ENCODE measurements at places on chromosomes 5 and 9.
A peak's percentile ranks its signal among the peaks of the same experiment; 100 is the strongest.

DNA sequence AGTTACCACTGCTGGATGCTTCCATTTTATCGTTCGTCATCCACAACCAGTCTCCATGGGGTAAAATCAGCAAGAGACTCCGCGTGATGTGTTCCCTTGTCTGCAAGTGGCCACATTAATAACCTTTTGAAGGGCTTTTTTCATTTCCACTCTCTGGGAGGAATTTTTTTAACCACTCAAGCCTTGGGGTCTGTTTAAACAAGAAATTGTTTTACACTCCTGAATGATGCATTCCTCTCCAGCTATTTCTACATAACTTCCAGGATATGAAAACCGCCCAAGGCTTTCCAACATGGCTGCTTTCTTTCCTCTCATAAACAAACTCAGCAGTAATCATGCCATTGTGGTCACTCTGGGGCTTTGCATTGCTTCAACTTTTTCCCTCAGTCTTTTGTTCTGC is 217.2 kb upstream of the DAPK1 start:
- DNase-seq: no peak

DNA sequence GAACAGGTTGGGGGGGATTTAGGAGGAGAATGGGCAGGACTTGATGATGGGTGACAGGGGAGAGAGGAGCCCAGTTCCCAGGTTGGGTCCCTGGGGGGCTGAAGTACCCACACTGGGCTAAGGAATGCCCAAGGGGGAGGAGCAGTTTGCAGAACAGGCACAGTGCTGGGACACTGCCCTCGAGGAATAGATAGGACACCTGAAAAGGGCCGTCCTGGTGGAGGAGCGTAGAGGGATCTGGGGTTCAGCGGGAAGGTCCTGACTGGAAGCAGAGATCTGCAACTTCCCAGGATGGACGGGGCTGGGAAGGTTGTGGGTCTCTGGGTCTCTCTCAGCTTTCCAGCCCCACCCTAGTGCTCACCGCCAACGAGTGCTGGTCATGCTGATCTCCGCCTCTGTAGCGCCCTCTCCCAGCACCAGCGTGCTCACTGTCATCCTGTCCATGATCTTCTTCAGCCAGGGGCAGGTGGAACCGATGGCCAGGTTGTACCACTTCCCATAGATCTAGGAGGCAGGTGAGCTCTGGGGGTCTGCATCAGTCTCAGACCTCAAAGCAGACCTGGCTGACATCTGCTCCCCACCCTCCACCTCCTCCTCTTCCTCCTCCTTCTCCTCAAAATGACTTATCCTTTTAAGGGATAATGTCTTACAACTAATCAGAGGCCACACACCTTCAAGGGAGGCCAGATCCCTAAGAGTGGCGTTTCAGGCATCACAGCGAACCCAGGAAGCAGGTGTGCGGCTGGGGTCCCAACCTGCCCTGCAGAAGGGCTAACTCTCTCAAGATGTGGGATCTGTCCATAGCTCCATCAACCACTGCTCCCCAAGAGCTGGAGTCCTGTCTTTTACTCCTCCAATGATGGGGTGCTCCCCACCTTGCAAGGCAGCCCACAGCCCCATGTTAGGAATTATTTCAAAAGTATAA is 1.6 kb downstream of the AMBP start:
- DNase-seq: no peak

GRCh38 chr5:149552553-149553160 is 1.4 kb upstream of the CSNK1A1 start:
- no peak for DNase-seq

- DNase-seq: no peak
These were observed 107.5 kb downstream of the NDFIP1 start for GRCh38 chr5:142215915-142216681.

DNA sequence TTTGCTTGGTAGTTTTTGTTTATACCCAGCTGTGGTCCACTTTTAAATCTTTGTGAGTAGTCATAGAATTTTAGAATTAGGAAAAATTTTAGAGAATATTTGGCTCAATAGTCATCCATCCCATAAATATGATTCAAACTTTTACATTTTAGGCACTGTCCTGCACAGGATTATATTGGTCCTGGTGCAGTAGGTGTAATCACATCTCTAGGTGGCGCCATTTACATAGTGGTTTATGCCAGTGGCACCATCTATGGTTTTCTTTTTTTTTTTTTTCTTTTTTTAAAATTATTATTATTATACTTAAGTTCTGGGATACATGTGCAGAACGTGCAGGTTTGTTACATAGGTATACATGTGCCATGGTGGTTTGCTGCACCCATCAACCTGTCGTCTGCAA is 260.7 kb upstream of the KCNN2 start:
- DNase-seq: no peak

- no peak for DNase-seq
These were observed 97.7 kb upstream of the SMARCA2 start for GRCh38 chr9:1917396-1917935.

DNA sequence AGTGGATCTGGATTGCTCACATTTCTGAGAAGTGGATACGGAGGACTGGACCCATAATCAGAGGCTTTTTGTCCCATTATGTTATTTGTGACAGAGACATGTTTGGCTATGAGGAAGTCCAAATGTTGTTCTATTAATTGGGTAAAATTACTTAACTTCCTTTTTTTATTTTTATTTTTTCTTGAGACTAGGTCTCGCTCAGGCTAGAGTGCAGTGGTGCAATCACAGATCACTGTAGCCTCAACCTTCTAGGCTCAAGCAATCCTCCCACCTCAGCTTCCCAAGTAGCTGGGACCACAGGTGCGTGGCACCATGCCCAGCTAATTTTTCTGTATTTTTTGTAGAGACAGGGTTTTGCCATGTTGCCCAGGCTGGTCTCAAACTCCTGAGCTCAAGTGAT is 11.9 kb upstream of the PGGT1B start:
- DNase-seq: no peak

DNA sequence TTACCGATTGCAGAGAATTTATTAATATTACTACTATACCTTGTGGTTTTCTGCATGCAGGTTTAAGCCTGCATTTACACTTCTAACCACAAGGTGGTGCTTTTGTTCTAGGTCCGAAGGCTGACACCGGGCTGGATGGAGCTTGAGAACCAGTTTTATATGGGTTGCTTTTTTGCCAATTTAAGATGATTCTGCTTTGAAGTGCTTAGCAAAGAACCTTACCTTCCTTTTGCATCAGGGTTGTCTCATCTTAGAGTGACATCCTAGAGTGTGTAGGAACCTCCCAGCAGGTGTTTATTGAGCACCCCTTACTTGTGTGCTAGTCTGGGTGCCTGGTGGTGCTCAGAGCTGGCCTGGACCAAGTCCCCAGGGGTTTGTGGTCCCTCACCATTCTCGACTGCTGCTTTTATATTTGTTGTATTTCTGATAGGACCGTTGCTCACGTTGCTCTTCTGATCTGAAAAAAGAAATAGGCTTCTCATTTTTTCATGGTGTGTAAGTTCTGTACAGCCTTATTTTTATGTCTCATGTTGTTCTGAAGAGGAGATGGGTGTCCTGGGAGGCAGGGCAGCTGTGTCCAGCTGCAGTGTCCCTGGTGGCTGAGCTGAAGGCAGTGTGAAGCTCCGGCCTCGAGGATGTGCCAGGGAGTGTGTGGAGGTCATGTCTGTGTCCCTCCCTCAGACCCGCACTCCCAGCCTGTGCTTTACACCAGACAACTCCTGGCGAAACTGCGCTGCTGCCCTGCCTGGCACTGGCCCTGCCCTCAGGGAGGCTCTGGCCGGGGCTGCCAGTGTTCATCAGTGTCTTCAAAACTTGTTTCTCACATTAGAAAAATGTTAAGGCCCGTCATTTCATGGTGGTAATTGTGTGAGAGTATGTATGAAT is 54.3 kb downstream of the EHMT1 start:
- peak; percentile 50 for DNase-seq

GRCh38 chr5:170552621-170553115 is 48.8 kb downstream of the KCNIP1 start:
- no peak for DNase-seq

- DNase-seq: no peak
These were observed 62.0 kb upstream of the CKS2 start for GRCh38 chr9:89249001-89249400.

- no peak for DNase-seq
These were observed 9.7 kb upstream of the PSMD5 start for GRCh38 chr9:120852240-120853010.

DNA sequence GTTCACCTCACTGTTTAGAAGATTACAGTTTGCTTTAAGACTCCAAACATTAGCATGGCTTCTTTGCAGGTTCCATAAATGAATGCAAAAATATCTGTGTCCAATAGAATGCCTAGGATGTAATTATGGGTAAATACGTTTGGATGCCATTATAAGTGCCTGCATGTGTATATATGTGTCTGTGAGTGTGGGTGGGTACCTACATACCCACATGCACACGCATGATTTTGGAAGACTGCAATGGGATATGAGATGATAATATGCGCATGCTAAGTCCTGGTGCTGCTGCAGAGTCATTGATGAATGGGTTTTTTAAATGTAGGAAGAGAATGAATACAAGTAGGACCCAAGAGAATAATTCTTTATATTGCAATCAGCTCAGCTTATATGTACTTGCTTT is 406.4 kb downstream of the ZSWIM6 start:
- no peak for DNase-seq

- no peak for DNase-seq
These were observed 13.1 kb downstream of the MARCHF6 start for GRCh38 chr5:10366310-10367272.

GRCh38 chr5:34609951-34610441 is 46.1 kb upstream of the RAI14 start:
- DNase-seq: no peak

DNA sequence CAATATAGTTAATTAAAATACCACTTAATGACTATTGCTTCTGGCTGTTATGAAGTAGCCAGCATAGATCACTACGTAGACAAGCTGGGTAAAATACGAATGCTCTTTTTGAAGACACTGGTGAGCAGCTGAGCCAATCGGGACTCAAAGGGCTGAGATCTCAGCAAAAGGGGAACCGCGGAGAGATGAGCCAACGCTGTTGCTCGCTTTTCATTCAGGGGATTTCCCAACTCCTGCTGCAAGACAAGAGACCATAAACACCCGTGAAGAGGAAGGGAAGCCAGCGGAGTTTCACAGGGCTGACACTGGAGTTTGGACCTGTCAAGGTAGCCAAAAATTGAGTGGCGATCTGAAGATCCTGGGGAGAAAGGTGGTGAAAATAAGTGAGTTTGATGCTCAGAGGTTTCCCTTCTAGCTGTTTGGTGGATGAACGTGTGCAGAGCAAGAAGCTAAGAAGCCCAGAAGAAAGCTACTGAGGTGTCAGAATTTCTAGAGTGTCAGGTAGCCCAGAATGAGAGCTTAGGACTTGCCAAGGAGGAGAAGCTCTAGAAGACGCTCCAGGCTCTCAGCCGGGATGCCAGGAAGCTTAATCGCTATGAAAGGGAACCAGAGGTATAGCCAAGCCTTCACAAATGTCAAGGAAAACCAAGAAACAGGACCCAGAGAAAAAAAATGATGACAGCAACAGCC is 79.6 kb upstream of the RNU6ATAC start:
- peak; percentile 14 for DNase-seq

GRCh38 chr5:177336603-177337494 is 14.6 kb downstream of the LMAN2 start:
- no peak for DNase-seq

DNA sequence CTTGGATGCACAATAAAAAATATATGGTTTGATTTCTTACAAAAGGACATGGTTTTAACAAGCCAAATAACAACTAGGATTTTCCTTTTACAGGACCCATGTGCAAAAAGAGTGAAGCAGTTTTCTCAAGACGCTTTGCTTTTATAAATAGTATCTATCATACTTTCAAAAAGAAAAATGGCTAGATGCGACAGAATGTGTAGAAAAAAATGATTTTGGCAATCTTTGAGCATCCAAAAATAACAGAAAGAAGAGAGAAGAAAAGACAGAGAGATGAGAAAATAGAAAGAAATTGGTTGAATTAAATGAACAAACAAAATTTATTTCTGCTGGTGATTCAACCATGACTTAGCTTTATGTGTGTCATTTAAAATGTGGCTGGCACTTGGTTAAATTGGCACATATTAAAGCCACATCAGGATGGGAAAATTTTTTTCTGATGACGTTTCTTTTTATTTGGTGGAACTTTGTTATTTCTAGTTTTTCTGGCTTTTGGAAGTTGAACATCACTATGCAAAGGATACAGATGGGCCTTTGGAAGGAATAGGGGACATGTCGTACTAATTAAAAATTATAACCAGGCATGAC is 35.6 kb upstream of the NREP start:
- DNase-seq: no peak

- no peak for DNase-seq
These were observed 571.2 kb upstream of the WWC1 start for GRCh38 chr5:167720259-167720658.

DNA sequence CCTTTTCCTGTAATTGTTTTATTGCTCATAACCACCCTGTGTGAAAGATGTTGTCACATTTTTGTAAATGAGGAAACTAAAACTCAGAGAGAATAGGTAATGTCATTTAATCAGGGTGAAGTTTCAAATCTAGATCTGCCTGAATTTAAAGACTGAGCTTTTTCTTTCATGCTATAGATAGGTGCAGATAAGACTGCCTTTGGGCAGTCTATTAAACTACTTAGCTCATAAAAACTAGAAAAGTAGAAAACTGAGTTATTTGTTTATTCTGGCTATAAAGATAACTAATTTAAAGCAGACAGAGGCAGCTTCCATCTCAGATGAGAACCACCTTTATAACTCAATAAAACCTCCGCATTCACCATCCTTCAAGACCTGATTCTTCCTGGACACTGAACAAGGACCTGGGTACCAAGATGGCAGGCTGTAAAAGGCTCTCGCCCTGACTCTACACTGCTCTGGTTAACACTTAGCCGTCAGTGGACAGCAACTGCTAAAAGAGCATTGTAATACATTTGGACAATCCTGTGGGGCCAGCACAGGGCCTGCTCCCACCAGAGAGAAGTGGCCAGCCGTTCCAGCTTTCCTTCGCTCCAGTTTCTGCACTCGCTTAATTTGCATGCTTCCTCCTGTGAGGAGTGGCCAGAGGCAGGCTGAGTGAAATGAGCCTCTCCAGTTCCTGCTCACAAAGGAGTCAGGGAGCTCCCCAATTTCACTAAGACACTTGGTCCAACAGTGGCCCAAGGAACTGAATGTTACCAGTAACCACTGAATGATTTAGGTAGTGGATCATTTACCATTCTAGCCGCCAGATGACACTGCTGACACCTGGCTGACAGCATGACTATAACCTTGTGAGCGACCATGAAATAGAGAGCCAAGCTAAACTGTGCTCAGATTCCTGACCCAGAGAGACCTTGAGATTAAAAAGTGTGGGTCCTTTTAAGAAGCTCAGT is 566.4 kb downstream of the EFNA5 start:
- DNase-seq: no peak

DNA sequence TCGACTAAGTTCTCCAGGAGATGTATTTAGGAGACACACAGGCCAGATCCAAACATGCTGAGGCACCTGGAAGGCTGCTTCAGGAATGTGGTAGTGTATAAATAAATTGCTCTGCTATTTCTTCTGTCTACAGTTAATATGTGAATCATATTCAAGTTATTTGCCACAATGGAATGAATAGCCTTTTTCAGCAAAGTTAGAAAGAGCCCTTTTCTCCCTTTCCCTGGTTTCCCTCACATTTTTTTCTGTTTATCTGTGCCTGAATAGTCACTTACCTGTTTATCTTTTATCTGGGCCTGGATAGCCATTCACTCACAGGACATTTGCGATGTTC is 44.1 kb upstream of the CLINT1 start:
- no peak for DNase-seq

- peak; percentile 81 for DNase-seq
These were observed at the start of gene ZBTB34 for GRCh38 chr9:126860077-126860756. Gene ZBTB34, plus strand, starts transcription at chr9:126860639. Its CDS starts 18,761 bp downstream, at chr9:126879400.

Measured in stimulated activated naive CD8-positive, alpha-beta T cell treated with anti-CD3 and anti-CD28 coated beads, Interleukin-15, amount 100 ng/mL, for 72 hours (primary cell).